ENCODE measurements at places on chromosomes 1 and 21.
A peak's percentile ranks its signal among the peaks of the same experiment; 100 is the strongest.

DNA sequence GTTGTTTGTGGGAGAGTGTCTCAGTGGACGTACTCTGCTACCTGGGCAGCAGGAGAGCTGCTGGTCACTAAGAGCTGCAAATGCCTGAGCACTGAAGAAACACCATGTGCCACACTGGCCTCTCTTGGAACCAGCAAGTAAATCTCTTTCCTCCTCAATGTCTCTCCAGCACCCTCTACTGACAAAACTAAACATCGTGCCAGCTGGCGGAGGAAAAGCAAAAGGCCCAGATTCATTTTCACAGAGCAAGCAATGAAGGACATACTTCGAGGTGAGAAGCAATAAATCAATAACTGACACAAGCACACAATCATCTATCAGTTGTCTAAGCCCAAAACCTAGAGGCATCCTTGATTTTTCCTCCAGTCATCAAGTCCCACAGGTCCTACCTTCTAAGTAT, 78.1 kb downstream of the RERE start:
- no peak for DNase-seq

DNA sequence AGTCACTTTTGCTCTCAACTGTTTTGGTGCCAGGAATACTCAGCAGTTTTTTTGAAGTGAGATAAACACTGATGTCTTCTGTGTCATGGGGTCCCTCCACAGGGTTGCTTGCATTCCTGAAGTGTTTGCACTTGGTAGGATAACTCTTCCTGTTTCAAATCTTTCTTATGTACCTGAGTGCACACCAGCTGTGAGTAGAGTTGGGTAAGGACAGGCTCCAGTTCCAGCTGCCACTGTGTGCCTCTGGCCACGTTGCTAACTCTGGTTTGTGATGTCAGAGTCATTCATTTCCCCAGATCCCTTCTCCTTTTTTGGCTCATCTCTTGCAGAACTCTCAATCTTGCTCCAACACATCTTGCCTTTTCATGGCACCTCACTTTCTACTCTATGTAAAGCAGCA, 356.3 kb upstream of the B3GALT2 start:
- peak; percentile 19 for DNase-seq

DNA sequence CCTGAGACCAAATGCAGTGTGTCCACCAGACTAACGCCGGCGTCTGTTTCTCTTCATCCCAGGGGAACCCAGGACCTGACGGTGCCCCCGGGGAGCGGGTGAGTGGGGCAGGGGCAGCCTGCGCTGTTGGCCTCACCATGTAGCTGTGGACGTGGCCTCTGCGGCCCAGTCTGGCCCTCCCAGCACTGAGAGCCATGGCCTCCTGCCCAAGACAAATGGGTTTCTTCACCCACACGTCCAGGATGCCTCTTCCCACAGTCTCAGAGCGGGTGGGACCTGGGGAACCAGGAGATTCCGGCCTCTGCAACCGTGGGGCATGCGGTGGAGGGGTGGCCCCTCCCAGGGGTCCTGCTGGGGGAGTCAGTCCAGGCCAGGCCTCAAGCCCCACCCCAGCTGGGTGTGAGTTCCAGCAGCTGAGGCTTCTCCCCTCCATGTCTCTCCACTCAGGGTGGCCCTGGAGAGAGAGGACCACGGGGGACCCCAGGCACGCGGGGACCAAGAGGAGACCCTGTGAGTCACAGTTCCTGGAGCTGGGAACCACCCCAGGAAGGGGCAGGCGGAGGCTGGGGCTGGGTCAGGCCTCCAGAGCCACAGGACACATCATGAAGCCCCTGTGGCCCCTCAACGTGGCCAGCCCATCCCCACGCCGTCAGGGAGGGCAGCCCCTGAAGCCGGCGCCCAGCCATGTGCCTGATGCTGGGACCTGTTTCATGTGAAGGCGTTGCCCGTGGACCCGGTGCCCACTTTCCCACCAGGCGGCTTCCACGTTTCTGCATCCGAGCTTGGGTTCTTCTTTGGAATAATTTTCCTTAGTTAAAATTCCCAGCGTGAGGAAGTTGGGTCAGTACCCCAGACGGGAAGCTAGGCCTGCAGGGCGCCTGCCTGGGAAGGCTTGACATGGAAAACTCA, 11.0 kb downstream of the COL6A1 start:
- no peak for DNase-seq

- no peak for DNase-seq
Measured at GRCh38 chr21:41919666-41920398, 34.0 kb downstream of the C2CD2 start.

DNA sequence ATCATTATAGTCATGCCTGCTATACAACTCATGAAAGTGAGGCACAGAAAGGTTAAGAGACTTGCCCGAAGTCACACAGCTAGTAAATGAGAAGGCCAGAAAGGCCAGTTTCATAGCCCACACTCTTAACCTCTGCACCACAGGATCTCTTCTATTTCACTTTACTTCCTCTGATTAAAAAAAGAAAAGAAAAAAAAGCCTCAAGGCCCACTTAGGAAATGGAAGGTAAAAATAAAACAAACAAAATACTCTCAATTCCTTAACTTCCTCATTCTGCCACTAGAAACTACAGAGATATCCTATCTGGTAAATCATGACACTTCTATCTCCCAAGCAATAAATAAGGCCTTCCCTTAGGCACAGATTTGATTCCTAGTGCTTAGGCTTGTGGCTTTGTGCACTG, 7.6 kb upstream of the ENAH start:
- no peak for DNase-seq

GRCh38 chr1:109917051-109917767, 6.6 kb downstream of the CSF1 start:
- no peak for DNase-seq

DNA sequence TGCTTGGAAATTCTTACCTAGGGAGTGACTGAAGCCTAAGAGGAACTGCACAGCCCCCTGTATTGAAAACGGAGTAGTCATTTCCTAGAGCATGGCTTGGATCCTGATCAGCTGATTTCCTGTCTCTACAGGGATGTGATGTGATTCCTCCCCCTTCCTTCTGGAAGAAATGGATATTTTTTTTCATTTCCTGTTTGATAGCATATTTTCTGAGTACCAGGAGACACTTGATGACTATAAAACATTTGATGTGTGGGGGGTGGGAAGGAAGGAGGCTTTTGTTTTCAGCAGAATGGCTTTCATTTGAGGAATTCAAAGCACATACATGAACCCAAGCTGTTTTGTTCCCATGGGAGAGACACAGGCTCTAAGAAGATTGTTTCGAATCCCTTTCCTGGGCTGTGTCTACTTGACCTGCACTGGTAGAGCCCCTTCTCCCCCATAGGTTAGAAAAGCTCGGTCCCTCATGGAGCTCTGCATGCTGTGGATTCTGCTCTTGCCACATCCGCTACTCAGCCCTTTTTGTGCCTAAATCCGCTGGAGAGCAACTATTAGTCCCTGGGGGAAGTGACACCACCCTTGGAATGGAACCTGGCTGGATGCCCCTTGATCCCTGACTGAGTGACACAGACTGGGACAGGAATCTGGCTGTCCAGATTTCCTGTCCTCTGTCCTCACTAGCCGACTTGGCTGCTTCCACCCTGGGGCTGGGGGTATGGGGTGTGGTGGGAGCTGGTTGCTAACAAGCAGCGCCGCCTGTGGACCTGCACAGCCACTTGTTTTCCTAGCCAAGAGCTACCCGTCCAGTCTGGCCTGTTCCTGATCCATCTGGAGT, 71.8 kb upstream of the MACF1 start:
- no peak for DNase-seq

- no peak for DNase-seq
Measured at GRCh38 chr1:10014016-10014415, 17.0 kb downstream of the RBP7 start.

GRCh38 chr21:21290751-21291150, 292.5 kb downstream of the NCAM2 start:
- no peak for DNase-seq

- no peak for DNase-seq
Measured at GRCh38 chr1:85297855-85298629, 21.6 kb upstream of the BCL10 start.

GRCh38 chr1:79903321-79903720, 896.8 kb upstream of the ADGRL4 start:
- DNase-seq: no peak

GRCh38 chr1:171081314-171081753, 9.4 kb upstream of the FMO3 start:
- DNase-seq: no peak

DNA sequence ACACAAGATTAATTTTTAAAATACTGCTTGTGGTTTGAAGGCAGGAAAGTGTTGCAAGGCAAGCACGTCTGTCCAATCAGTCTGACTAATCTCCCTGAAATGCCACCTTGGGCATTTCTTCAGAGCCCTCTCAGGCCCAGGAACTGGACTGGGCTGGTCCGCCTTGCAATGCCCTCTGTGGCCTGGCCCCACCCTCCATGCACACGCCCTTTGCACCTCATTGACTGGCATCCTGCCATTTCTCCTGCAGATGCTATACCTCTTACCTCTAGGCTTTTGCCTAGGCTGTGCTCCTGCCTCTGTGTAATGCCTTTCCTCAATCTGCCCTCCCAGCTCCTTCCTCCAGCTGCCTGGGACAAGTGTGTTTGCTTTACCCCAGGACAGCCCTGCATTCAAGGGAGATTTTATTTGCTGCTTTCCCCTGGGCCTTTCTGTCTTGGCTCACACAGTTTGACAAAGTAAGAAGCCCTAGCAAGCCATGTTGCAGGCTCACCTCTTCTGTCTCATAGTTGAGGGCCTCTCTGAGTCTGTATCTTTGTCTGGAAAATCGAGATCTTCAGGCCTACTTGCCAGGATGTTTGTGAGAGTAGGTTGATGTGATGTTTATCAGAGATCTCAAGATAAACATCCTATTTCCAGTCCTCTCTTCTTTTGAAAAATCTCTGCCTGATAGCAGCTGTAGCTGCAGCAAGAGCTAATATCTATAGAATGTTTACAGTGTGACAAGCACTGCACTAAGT, 149.2 kb upstream of the JUN start:
- peak; percentile 74 for DNase-seq

DNA sequence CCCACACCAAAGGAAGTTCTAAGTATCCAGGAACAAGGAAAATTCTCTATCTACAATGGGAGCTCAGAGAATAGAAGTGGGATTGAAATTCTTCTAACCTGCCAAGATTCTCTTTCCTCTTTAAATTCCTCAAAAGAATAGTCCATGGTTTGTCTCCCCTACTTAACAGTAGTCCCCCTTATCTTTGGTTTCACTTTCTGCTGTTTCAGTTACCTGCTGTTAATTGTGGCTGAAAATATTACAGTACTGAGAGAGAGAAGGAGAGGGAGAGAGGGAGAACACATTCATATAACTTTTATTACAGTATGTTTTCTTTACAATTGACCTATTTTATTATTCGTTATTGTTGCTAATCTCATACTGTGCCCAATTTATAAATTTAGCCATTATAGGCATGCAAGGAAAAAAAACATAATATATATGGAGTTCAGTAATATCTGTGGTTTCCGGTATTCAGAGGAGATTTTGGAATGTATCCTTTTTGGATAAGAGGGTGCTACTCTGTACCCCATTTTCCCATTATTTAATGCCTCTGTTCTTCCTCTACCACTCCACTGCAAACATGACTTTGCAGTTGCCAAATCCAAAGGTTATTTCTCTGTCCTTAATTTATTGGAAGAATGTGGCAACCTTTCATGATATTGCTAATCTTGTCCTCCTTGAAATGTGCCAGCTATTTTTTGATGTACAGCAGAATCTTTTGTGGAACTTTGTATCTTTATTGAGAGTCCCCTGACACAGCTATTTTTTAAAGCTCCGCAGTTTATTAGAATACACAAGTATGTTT, 68.0 kb downstream of the USP25 start:
- DNase-seq: no peak

DNA sequence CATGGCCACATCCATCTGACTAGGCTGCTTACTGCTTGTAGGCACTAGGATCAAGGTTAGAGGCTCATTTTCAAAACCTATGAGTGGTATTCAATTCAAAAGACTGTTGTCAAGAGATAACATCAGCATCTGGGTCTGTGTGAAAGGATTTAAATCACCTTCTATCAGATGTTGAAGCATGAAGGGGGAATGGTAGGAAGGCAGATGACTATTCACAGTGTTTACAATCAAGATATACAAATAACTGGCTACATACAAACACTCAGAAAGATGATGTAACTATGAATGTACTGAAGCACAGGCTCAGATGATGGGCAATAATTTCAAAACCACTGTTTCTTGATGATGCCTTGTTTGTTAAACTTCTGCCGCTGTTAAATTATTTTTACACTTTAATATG, 249.2 kb downstream of the SLC45A1 start:
- DNase-seq: no peak

GRCh38 chr1:177065430-177065829, 99.1 kb downstream of the ASTN1 start:
- DNase-seq: no peak

DNA sequence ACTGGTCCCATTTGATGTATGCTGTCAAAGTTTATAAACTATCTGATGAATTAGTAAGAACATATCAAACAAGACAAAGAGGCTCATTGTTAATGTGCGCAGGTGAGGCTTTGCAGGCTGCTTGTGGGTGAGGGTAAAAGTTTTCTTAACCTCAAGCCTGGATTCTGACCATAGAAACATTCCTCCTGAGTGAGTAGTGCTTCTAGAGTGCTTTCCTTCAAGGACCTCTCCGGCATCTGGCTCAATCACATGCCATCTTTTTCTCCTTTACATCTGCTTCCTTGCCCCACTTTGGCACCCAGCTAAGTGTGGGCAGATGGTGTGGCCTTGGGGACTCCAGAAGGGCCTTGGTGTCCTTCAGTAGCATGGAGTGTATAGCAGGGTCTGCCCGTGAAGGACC, 104.0 kb downstream of the ROR1 start:
- DNase-seq: no peak

DNA sequence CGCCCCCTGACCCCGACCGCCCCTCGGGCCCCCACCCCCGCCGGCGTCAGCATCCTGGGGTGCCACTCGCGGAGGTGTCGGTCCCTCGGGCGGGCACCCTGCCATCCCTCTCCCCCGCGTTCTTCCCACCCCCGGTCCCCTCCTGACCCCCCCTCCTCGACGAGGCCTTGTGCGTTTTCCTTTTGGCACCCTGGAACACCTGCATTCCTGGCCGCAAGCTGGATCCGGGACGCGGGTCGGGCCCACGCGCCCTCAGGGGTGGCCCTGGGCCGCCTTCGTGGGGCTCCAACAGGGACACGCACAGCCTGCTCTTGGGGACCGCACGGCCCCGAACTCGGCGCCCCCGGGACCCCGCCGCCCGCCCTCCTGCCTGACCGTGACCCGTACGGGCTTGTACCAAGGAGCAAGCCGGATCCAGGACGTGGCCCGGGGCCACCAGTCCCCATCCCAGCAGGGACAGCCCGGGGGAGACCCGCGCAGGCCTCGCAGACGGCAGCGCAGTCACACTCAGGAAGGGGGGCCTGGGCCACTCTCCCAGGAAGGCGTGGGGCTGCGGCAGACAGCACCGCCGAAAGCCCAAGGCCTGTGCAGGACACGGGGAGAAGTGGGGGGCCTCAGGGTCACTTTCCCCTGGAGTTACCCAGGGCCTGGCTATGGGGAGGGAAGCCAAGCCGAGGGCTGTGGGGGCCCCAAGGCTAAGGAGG, 579 bp upstream of the SLC19A1 start:
- DNase-seq: no peak

GRCh38 chr1:184739070-184739469, 15.6 kb downstream of the EDEM3 start:
- no peak for DNase-seq

- DNase-seq: no peak
Measured at GRCh38 chr1:2471587-2472001, 4.5 kb upstream of the PLCH2 start.

All from CD14-positive monocyte (primary cell).